ENCODE measurements at places on chromosomes 12 and 14. TPM values are rescaled to one million over a fixed set of nuclear protein-coding genes. Genes with fewer than 3 reads are reported as not detected.

GRCh38 chr14:34407951-34408350 lies 54.1 kb downstream of the SPTSSA start:
- H3K36me3 ChIP-seq: no peaks in the 10 kb centered on the region
- H3K27ac ChIP-seq: no peak overlapping the region
- peaks cover 6% of the 10 kb centered on the region for H3K27me3 ChIP-seq
- no peak overlapping the region for H3K4me3 ChIP-seq
- no peak for DNase-seq
- H3K4me1 ChIP-seq: no peaks in the 10 kb centered on the region

The NGB gene
- total RNA-seq: not detected

The TPPP2 gene
- total RNA-seq: not detected

The DCN gene
- not detected for total RNA-seq

The GYS2 gene
- not detected for total RNA-seq

The GLS2 gene
- total RNA-seq: 7.3 TPM

DNA sequence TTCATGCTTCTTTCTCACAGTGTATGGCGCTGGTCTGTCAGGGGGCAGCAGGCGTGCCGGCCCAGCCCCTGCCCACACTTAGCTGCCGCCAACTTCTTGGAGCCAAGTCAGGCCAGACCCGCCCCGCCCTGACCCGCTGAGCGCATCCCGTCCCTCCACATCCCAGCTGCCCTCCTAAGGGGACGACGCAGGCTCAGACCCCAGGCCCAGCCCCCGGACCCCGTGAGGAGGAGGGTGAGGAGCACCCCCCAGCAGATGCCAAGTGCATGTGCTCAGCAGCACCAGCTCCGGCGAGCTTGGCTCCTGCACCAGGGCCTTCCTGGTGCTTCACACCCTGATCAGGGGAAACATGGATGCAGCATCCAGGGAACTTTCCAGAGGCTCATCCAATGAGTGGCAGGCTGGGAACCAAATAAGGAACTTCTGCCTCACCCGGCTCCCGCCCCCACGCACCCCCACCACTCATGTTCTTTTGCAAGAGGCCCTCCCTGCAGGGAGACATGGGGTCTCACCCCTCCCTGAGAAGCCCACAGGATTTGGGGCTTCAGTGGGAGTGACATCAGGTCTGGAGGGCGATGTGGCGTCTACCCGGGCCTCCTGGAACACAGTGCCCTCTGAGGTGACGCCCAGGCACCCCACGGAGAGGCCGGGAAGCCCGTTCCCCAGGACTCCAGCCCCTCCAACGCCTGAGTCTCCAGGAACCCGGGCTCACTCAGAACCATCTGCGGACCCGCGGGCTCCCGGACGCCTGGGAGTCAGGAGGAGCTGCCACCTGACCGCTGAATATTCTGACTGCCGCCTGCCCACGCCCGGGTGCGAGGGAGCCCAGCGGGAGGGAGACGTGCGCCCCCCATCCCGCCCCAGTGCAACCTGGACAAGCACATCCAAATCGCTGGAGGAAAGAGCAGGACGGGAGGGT lies 70.0 kb upstream of the GALNT9 start:
- H3K4me3 ChIP-seq: no peak overlapping the region
- peaks cover 11% of the 10 kb centered on the region for H3K27me3 ChIP-seq
- H3K36me3 ChIP-seq: no peaks in the 10 kb centered on the region
- no peak overlapping the region for H3K27ac ChIP-seq

DNA sequence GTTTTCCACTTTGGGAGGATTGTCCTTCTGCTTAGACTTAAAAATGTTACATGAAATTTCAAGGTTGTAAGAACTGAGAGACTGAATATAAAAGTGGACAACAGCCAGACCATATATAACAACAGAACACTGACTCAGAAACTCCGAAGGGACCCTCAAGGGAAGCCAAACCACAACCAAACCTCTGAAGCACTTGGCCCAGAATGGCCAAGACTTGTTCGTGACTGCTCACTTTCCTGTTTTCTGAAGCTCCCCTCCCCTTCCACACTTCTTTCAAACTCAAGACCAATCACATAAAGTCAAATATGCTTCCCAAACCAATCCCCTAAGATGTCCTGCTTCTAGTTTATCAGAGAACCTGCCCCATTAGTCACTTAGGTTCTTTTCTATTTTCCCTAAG lies 13.7 kb downstream of the OR6J1 start:
- DNase-seq: no peak
- H3K36me3 ChIP-seq: no peaks in the 10 kb centered on the region
- peaks cover 3% of the 10 kb centered on the region for H3K27me3 ChIP-seq
- no peak overlapping the region for H3K4me3 ChIP-seq
- H3K27ac ChIP-seq: no peak overlapping the region
- H3K4me1 ChIP-seq: no peaks in the 10 kb centered on the region

The NR2C1 gene
- total RNA-seq: 32.4 TPM

DNA sequence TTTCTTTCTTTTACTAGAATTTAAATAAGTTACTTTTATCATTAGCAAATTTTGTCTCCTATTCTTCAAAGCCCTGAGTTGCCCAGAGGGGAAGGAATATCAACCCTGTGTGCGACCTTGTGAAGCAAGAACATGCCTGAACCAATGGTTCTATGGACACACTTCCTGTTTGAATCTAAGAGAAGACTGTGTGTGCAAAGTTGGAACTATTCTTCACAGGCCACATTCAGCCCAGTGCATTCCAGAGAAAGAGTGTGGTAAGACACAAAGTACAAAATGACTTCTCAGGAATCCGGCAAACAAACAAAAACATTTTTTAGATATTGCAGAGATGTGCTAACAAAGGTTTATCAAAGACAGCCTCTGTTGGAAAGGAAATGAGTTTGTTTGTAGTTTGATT lies 90.8 kb upstream of the PTPRQ start:
- no peak overlapping the region for H3K4me3 ChIP-seq
- no peaks in the 10 kb centered on the region for H3K4me1 ChIP-seq
- H3K27ac ChIP-seq: no peak overlapping the region
- H3K27me3 ChIP-seq: no peaks in the 10 kb centered on the region
- no peaks in the 10 kb centered on the region for H3K36me3 ChIP-seq

The SLC5A8 gene
- total RNA-seq: not detected

- no peaks in the 10 kb centered on the region for H3K36me3 ChIP-seq
- no peak overlapping the region for H3K27ac ChIP-seq
- no peaks in the 10 kb centered on the region for H3K4me1 ChIP-seq
Measured at GRCh38 chr14:73859145-73859544, 7.5 kb downstream of the PTGR2 start.

DNA sequence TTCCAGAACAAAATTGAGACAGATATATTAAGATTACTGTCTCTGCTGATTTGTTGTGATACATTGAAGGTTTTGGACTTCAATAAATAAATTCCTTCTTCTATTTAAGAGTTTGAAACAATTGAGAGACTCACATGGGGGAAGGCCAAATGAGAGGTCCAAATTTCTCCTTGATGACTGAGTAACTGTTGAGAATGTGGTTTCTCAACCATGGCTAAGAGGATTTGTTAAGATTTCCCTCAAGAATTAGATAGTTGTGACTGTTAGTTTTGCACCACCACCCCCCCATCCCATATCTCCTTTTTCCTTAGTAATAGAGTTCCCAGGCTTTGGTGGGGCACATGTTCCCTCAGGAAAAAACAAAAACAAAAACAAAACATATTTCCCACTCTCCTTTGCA lies 47.7 kb upstream of the IGF1 start:
- DNase-seq: no peak
- peaks cover 7% of the 10 kb centered on the region for H3K27me3 ChIP-seq
- H3K36me3 ChIP-seq: no peaks in the 10 kb centered on the region

The KRT77 gene
- total RNA-seq: not detected

The DAO gene
- not detected for total RNA-seq

The ACOT6 gene
- not detected for total RNA-seq

DNA sequence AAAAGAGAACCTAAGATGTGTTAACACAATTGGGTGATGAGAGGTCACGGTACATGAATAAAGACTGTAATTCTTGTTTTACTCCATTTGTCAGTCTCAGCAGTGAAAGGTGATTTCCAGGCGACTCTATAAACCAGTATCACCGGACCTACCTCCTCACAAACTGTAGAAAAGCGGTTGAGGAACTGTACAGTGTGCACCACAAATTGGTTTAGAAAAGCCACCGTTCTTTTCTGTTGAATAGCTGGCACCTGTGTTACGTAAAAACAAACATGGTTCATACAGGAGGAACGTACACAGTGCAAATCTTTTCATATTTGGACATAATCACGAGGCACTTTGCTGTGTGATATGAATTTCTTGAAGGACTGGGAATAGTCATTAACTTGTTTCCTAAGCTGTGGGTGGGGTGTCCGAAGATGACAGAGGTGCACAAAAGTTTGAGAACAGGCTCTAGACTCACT lies 663 bp downstream of the WASHC3 start:
- peak overlapping the region; percentile 97 for H3K27ac ChIP-seq
- H3K4me3 ChIP-seq: peak overlapping the region; percentile 88
- H3K4me1 ChIP-seq: peaks cover 39% of the 10 kb centered on the region
- peaks cover 36% of the 10 kb centered on the region for H3K36me3 ChIP-seq
- DNase-seq: peak; percentile 61

- no peak overlapping the region for H3K27ac ChIP-seq
- no peak for DNase-seq
- H3K36me3 ChIP-seq: no peaks in the 10 kb centered on the region
- H3K4me3 ChIP-seq: no peak overlapping the region
- no peaks in the 10 kb centered on the region for H3K27me3 ChIP-seq
Measured at GRCh38 chr14:86613786-86614185, 1083.8 kb downstream of the FLRT2 start.

GRCh38 chr12:107891967-107892366 lies 117.5 kb downstream of the ASCL4 start:
- H3K4me3 ChIP-seq: no peak overlapping the region
- no peaks in the 10 kb centered on the region for H3K4me1 ChIP-seq
- peaks cover 18% of the 10 kb centered on the region for H3K27me3 ChIP-seq
- H3K36me3 ChIP-seq: no peaks in the 10 kb centered on the region

- H3K4me1 ChIP-seq: no peaks in the 10 kb centered on the region
- no peak overlapping the region for H3K4me3 ChIP-seq
- H3K27me3 ChIP-seq: no peaks in the 10 kb centered on the region
- no peak for DNase-seq
- no peak overlapping the region for H3K27ac ChIP-seq
- no peaks in the 10 kb centered on the region for H3K36me3 ChIP-seq
Measured at GRCh38 chr12:83016218-83016835, 329.6 kb downstream of the TMTC2 start.

DNA sequence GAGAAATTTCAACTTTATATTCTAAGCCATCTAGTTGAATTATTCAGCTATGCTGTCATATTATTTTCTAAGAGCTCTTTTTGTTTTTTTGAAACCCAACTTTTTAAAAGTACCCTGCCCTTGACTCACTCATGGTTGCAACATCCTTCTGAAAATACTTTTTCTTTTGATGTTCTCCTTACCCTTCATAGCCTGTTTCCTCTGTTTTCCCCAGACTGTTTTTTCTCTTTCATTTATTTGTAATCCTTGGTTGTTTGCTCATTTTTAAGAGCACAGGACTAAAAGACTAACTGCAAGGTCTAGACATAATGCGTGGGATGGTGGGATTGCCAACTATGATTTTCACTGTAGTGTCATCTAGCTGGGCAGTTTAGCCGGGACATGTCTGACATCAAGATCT lies 21.2 kb upstream of the CDKL1 start:
- H3K27ac ChIP-seq: no peak overlapping the region
- H3K4me1 ChIP-seq: peaks cover 5% of the 10 kb centered on the region
- peaks cover 38% of the 10 kb centered on the region for H3K36me3 ChIP-seq
- H3K4me3 ChIP-seq: no peak overlapping the region
- no peaks in the 10 kb centered on the region for H3K27me3 ChIP-seq

The SLC25A47 gene
- not detected for total RNA-seq

GRCh38 chr14:69886453-69887242 lies 7.4 kb downstream of the SMOC1 start:
- peaks cover 27% of the 10 kb centered on the region for H3K27me3 ChIP-seq
- no peaks in the 10 kb centered on the region for H3K36me3 ChIP-seq
- no peak overlapping the region for H3K27ac ChIP-seq

The MGAT2 gene
- total RNA-seq: 30.2 TPM

The PIWIL1 gene
- not detected for total RNA-seq

DNA sequence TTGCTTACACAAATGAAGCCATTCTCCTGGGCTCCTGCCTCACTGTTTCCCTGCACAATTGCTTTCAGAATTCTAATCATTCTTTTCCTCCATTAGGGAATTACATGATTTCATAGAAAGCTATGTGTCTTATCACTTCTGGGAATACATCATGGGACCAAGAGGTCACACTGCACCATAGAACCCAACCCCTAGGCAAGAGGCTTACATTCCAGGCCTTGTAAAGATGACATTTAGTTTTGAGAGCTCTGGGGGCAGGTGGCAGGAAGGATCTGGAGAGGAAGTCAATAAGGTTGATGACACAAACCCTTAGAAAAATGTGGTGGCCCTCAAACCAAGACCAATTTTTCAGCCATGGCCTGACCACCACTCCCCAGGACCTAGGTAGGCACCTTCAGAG lies 57.1 kb downstream of the NUAK1 start:
- H3K27me3 ChIP-seq: peaks cover 15% of the 10 kb centered on the region
- H3K4me3 ChIP-seq: no peak overlapping the region
- no peaks in the 10 kb centered on the region for H3K4me1 ChIP-seq
- no peaks in the 10 kb centered on the region for H3K36me3 ChIP-seq

The TNS2 gene
- total RNA-seq: 1.1 TPM

- H3K36me3 ChIP-seq: peaks cover 28% of the 10 kb centered on the region
- H3K4me1 ChIP-seq: peaks cover 21% of the 10 kb centered on the region
Measured at GRCh38 chr12:57770734-57771133, 1.2 kb downstream of the METTL1 start.

The BICDL1 gene
- 107 TPM for total RNA-seq

- H3K4me3 ChIP-seq: no peak overlapping the region
- no peak overlapping the region for H3K27ac ChIP-seq
- no peak for DNase-seq
Measured at GRCh38 chr14:37140176-37140575, 32.2 kb downstream of the SLC25A21 start.

DNA sequence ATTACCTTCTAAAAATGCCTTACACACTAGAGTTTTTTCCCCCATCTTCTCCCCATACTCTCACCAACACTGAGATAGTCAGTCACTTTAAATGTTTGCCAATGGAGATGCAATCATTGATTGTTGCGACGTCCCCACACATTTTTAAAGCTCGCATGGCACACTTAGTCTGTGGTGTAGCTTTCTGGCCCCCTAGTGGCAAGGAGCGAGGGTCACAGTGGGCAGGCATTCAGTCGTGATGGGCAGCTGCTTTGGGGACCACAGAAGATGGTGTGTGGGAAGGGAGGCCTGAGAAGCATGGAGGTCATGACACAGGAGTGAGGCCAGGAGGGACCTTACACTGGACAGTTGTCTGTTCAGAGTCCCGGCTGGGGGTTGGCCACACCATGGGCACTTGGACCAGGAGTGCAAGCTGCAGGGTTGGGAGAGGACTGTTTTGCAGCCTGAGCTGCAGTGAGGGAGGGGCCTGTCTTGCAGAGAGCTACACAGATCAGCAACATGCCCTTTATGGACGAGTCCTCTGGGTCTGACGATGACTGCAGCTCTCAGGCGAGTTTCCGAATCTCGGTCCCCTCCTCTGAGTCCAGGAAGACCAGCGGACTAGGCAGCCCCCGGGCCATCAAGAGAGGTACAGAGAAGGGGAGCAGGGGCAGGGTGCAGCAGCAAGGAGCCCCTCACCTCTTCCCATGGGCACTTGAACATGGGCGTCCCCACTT lies 28.6 kb downstream of the PIGH start:
- no peaks in the 10 kb centered on the region for H3K27me3 ChIP-seq
- no peak overlapping the region for H3K4me3 ChIP-seq
- H3K27ac ChIP-seq: no peak overlapping the region
- peaks cover 3% of the 10 kb centered on the region for H3K4me1 ChIP-seq
- H3K36me3 ChIP-seq: no peaks in the 10 kb centered on the region

The HRK gene
- not detected for total RNA-seq

GRCh38 chr14:79842270-79842669 lies 369.0 kb downstream of the DIO2 start:
- H3K27ac ChIP-seq: no peak overlapping the region
- H3K4me3 ChIP-seq: no peak overlapping the region
- DNase-seq: no peak
- no peaks in the 10 kb centered on the region for H3K4me1 ChIP-seq
